CD8-positive, alpha-beta memory T cell (primary cell): ENCODE measurements at places on chromosomes 2 and 18. TPM values are rescaled to one million over a fixed set of nuclear protein-coding genes. Genes with fewer than 3 reads are reported as not detected.
A peak's percentile ranks its signal among the peaks of the same experiment; 100 is the strongest.

FIGN gene
- total RNA-seq = not detected

COA5 gene
- 29.2 TPM for total RNA-seq

KLHL41 gene
- total RNA-seq = 0.22 TPM

VSNL1 gene
- total RNA-seq = not detected

TMEM163 gene
- total RNA-seq = not detected

CRYGD gene
- not detected for total RNA-seq

DNA sequence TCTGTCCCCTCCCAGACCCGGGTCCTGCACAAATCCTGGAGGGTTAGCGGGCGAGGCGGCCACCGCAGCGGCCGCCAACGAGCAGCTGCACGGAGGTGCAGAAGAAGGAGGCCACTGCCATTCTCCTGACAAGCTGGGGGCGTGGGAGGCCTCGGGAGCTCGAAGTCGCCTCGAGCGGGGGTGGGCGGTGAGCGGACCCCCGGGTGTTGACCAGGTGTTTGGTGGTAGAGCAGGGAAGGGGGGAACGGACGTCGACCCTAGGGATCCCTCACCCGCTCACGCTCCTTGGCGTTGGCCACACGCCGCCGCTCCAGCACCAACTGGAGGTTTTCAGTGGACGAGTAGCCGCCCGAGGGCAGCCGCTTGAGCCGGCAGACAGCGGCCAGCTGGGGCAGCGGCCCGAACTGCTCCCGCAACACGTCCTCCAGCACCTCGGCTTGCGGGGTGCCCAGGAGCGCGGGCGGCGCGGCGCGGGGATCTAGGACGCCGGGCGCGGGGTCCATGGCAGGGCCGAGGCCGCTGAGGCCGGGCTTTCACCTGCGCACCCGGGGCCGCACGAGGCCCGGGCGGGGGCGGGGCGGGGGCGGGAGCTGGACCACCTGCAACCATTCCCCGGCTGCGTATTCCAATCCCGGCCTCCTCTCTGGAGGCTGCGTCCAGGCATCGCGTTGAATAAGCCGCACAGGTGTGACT lies at the start of gene FIGLA:
Gene FIGLA (minus strand): TSS at position 508 of the 693 bp plus-strand sequence. CDS start 5 bp downstream, at position 503.
- peaks cover 10% of the 10 kb centered on the region for H3K4me1 ChIP-seq
- DNase-seq = no peak
- no peaks in the 10 kb centered on the region for H3K36me3 ChIP-seq
- peak within 1 kb of the TSS; percentile 1 for H3K4me3 ChIP-seq
- H3K27ac ChIP-seq = no peak within 1 kb of the TSS
- H3K27me3 ChIP-seq = peaks cover 11% of the 10 kb centered on the region

- no peak overlapping the region for H3K4me3 ChIP-seq
- H3K27me3 ChIP-seq = no peaks in the 10 kb centered on the region
- H3K36me3 ChIP-seq = no peaks in the 10 kb centered on the region
- no peaks in the 10 kb centered on the region for H3K4me1 ChIP-seq
- no peak overlapping the region for H3K27ac ChIP-seq
These were observed 355.6 kb downstream of the NBAS start for GRCh38 chr2:15205562-15205961.

GRCh38 chr18:8757396-8757997 lies 52.1 kb downstream of the MTCL1 start:
- no peaks in the 10 kb centered on the region for H3K36me3 ChIP-seq
- no peak overlapping the region for H3K27ac ChIP-seq
- H3K27me3 ChIP-seq = no peaks in the 10 kb centered on the region
- no peak overlapping the region for H3K4me3 ChIP-seq

GRCh38 chr2:150856596-150857281 lies 369.3 kb upstream of the RND3 start:
- DNase-seq = no peak
- H3K4me3 ChIP-seq = no peak overlapping the region
- H3K36me3 ChIP-seq = no peaks in the 10 kb centered on the region
- H3K27ac ChIP-seq = no peak overlapping the region

- no peaks in the 10 kb centered on the region for H3K27me3 ChIP-seq
- H3K36me3 ChIP-seq = peaks cover 30% of the 10 kb centered on the region
- no peak overlapping the region for H3K27ac ChIP-seq
These were observed 54.1 kb downstream of the VIL1 start for GRCh38 chr2:218472988-218473387.

DNA sequence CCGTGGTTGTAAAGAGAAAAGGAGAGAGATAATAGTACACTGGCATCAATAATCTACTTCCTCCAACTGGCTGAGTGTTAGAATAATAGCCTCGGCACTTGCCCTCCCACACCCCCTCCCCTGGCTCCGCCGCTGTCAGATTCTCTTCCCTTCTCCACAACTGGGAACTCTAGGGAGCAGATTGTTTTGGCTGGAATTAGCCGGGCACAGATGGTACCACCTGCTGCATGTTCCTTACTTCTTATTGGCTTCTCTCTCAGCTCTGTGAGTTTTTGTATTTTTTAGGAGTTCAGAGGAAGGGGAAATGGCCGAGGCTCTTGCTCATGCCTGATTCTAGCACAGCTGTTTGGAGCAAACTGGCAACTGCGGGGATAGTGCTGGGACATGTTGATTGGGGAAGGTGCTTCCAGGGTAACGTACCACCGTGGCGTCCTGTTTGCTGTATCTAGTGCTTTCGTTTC lies 140.0 kb downstream of the ZEB2 start:
- no peak overlapping the region for H3K4me3 ChIP-seq
- no peak for DNase-seq
- no peak overlapping the region for H3K27ac ChIP-seq
- H3K4me1 ChIP-seq = peaks cover 14% of the 10 kb centered on the region
- H3K27me3 ChIP-seq = no peaks in the 10 kb centered on the region

GRCh38 chr2:203021991-203022390 lies 7.3 kb downstream of the NBEAL1 start:
- H3K27me3 ChIP-seq = no peaks in the 10 kb centered on the region
- H3K4me3 ChIP-seq = no peak overlapping the region
- no peaks in the 10 kb centered on the region for H3K36me3 ChIP-seq
- no peak for DNase-seq
- H3K4me1 ChIP-seq = peaks cover 10% of the 10 kb centered on the region

GRCh38 chr2:108404784-108405397 lies 27.1 kb downstream of the SULT1C4 start:
- H3K4me1 ChIP-seq = no peaks in the 10 kb centered on the region
- DNase-seq = no peak
- no peak overlapping the region for H3K27ac ChIP-seq
- no peaks in the 10 kb centered on the region for H3K27me3 ChIP-seq
- H3K4me3 ChIP-seq = no peak overlapping the region

- peaks cover 5% of the 10 kb centered on the region for H3K4me1 ChIP-seq
- H3K27ac ChIP-seq = peak overlapping the region; percentile 100
- peak; percentile 51 for DNase-seq
- H3K36me3 ChIP-seq = no peaks in the 10 kb centered on the region
- no peaks in the 10 kb centered on the region for H3K27me3 ChIP-seq
These were observed 159.4 kb downstream of the AGPS start for GRCh38 chr2:177551989-177552421.

GRCh38 chr2:66301022-66301766 lies 133.7 kb upstream of the MEIS1 start:
- H3K27ac ChIP-seq = no peak overlapping the region
- H3K4me1 ChIP-seq = no peaks in the 10 kb centered on the region
- no peak overlapping the region for H3K4me3 ChIP-seq
- no peaks in the 10 kb centered on the region for H3K36me3 ChIP-seq
- H3K27me3 ChIP-seq = no peaks in the 10 kb centered on the region
- DNase-seq = no peak

DNA sequence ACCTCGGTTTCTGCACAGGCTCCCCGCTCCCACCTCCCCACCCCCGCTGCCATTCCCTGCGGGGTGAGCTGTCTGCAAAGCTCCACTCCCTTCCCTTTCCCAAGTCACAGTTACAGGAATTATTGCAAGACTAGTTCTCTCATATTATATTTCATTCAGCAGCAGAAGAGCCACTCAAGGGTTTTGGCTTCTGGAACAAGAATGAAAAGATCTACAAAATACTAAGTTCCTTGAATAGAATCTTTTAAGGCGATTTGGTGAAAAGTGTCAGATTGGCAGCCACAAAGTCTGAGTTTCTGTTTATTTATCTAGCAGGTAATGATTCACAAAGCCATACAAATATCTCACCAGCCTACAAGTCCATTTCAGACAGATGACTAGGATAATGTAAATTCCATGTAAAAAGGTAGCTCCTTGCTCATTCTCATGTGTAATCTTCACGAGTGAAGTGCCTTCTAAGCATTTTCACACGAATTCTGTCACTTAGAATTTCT lies 221.9 kb upstream of the RBBP8 start:
- no peaks in the 10 kb centered on the region for H3K36me3 ChIP-seq
- DNase-seq = no peak
- H3K27ac ChIP-seq = no peak overlapping the region
- H3K4me1 ChIP-seq = no peaks in the 10 kb centered on the region

DNA sequence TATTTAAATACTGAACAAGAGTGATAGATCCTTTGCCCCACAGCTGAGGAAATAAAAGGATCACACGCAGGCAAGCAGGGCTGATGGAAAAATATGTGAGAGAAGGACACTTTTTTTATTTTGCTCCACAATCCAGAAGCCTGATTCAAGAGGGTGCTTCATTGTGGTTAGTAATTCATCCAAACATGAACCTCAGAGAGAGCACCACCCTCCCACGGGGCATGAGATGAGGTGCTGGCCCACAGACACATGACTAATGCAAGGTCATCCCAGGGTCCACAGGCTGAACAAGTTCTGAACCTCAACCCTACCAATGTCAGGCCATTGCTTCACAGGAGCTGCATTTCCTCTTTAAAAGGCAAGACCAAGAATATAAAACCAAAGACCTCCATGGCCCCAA lies 239.6 kb downstream of the MREG start:
- no peak overlapping the region for H3K4me3 ChIP-seq
- DNase-seq = no peak
- H3K27me3 ChIP-seq = no peaks in the 10 kb centered on the region

- no peaks in the 10 kb centered on the region for H3K4me1 ChIP-seq
- DNase-seq = no peak
- no peak overlapping the region for H3K27ac ChIP-seq
These were observed 50.1 kb downstream of the KIAA2012 start for GRCh38 chr2:202122980-202123720.

- no peaks in the 10 kb centered on the region for H3K4me1 ChIP-seq
- no peaks in the 10 kb centered on the region for H3K27me3 ChIP-seq
- H3K36me3 ChIP-seq = no peaks in the 10 kb centered on the region
- no peak for DNase-seq
- H3K4me3 ChIP-seq = no peak overlapping the region
These were observed 51.3 kb upstream of the CHRNA1 start for GRCh38 chr2:174815526-174815925.

GRCh38 chr18:21851327-21851961 lies 110.9 kb downstream of the MIB1 start:
- no peaks in the 10 kb centered on the region for H3K36me3 ChIP-seq
- H3K4me3 ChIP-seq = no peak overlapping the region
- H3K27me3 ChIP-seq = no peaks in the 10 kb centered on the region
- H3K27ac ChIP-seq = no peak overlapping the region
